ENCODE measurements at places on chromosomes 2 and 18. TPM values are rescaled to one million over a fixed set of nuclear protein-coding genes. Genes with fewer than 3 reads are reported as not detected.

Gene CCBE1
- total RNA-seq, result 8.7 TPM

Gene LONRF2
- total RNA-seq, result 0.17 TPM

Gene BOLL
- not detected for total RNA-seq

Gene GALR1
- total RNA-seq, result not detected

Gene ANKRD36C
- 31.7 TPM for total RNA-seq

Gene PAX3
- total RNA-seq, result not detected

Gene ZC3H15
- 115 TPM for total RNA-seq

Gene SLC30A3
- total RNA-seq, result not detected

Gene PROKR1
- total RNA-seq, result not detected

Gene GAL3ST2
- 0.17 TPM for total RNA-seq

Gene DSC3
- 0.69 TPM for total RNA-seq

Gene VRK2
- 33.6 TPM for total RNA-seq

Gene NEURL3
- 31.1 TPM for total RNA-seq

Gene MDH1B
- total RNA-seq, result 3.7 TPM

Gene PRKAG3
- total RNA-seq, result not detected

Gene ADAM23
- not detected for total RNA-seq

Gene RGPD4
- total RNA-seq, result under 0.01 TPM

Gene HSPD1
- total RNA-seq, result 315 TPM

Gene IL36RN
- total RNA-seq, result 0.69 TPM

Gene ADCYAP1
- total RNA-seq, result not detected

Gene NPPC
- total RNA-seq, result 0.40 TPM

Gene EVX2
- not detected for total RNA-seq

Gene ANO7
- 1.8 TPM for total RNA-seq

Gene CD8A
- not detected for total RNA-seq

Gene CENPA
- total RNA-seq, result 5.6 TPM

Gene ABCG5
- not detected for total RNA-seq

Gene CD302
- total RNA-seq, result 3.8 TPM

Gene FLACC1
- total RNA-seq, result 0.45 TPM

Gene ZSWIM2
- not detected for total RNA-seq

Gene CXCR2
- total RNA-seq, result not detected

Gene TSPYL6
- not detected for total RNA-seq

Gene IL36B
- total RNA-seq, result not detected

Gene TRABD2A
- total RNA-seq, result 1.1 TPM

Gene LAMA3
- 70.9 TPM for total RNA-seq

Gene IL1RL1
- 4.3 TPM for total RNA-seq

Gene RNASEH1
- 27.1 TPM for total RNA-seq

Gene GNAL
- 0.87 TPM for total RNA-seq
